Esophagus squamous epithelium (tissue), 5 donors: ENCODE measurements at places on chromosomes 5 and 9.

- no peak for DNase-seq
Observed at GRCh38 chr5:67315082-67315989, 118.7 kb upstream of the CD180 start.

DNA sequence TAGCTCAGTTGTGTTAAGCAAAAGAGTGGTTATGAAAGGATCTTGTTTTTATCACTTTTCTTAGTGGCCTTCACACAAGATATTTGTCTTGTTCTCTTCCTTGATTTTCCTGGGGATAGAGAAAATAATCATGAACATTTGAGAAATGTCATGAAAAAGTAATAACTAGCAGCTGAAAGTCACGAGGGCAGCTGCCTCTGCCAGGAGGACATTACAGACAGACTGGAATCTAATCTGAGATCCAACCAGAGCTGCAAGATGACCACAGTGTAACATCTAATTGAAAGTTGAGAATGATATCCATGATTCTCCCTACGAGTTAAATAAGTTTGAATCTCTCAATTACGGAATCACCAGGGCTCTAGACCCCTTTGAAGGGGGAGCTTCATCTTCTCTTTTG is 274.9 kb downstream of the ARHGAP26 start:
- DNase-seq = no peak

DNA sequence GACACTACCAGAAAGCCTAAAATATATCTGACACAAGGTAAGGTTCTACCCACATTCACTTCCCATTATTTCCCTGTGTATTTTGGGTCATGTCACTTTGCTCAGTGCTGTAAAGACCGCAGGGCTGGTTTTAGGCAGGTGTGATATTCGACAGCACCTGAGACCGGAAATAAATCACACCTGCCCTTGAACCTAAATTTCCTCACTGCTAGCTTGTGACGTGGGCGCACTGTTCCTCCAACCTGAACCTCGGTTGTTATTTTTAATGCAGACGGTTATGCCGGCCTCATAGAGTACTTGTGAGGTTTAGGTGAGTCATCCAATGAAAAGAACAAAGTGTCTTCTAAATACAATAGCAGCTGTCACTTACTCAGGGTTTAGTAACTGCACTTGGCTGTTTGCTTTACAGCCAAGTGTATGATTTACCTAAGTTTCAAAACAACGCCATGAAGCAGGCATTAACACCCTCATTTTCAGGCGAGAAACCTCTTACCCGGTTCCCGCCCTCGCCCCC is 20.7 kb upstream of the ZNF782 start:
- no peak for DNase-seq

DNA sequence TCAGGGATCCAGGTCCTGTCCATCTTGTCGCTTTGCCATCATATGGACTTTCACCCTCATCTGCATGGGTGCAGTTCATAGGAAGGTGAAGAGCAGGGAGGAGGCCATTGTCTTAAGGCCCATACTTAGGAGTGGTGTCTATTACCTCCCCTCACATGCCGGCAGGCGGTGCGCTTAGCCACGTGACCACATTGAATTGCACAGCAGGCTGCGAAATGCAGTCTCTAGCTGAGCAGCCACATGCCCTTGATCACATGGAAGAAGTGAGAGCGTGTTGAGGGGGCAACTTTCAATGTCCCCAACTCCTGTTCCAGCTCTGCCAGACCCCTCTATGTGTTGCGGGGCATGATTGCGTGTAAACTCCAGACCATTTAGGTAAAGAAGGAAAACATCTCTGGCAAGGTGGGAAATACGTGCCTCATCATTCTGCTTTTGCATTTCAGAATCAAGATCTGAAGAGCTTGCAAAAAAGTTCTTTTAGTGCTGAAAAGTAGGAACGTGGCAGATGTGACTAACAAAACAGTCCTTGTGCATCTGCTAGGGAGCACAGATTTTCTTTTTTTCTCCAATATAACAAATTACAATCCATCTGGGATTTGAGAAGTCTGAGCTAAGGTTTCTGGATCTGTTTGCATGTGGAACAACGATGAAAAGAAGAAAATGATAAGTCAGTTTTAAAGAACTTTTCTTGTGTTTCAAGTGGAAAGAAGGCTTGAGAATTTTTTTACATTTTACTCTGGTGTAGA is 34.4 kb downstream of the ROPN1L start:
- DNase-seq = no peak

DNA sequence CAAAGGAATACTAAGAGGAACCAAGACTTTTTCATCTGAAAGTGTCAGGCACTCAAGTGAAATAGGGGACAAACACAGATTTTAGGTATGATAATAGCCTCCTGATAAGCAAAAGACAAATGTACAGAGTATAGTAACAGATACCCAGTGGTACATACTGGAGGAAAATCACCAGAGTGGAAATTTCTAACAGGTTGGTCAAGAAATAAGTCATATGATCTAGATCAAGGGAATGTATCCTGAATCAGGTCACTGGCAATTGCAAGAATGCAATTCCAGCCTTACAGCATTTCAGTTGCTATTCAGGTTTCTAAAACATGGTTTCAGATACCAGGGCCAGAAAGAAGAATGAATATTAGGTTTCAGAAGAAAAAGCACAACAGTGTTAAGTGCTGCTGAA is 82.2 kb upstream of the SLCO6A1 start:
- no peak for DNase-seq

- no peak for DNase-seq
Observed at GRCh38 chr9:37036776-37037502, 2.9 kb upstream of the PAX5 start.

DNA sequence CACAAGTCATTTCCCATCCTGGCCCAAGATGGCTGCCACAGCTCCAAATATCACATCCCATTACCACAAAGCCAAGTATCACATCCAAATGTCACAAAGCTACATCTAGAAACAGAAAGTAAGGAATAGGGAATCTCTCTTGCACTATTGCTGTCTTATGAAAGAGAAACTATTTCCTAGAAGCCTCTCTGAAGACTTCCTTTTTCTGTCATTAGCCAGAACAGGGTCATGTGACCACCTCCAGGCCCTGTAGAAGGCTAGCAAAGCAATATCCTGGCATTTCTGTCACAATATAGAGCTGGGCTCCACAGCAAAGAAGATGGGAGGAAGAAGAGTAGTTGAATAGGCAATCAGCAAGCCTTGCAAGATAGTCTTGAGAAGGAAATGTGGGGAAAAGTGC is 99.2 kb downstream of the SH3TC2 start:
- DNase-seq = no peak

GRCh38 chr5:127834554-127834953 is 131.4 kb downstream of the CCDC192 start:
- no peak for DNase-seq

DNA sequence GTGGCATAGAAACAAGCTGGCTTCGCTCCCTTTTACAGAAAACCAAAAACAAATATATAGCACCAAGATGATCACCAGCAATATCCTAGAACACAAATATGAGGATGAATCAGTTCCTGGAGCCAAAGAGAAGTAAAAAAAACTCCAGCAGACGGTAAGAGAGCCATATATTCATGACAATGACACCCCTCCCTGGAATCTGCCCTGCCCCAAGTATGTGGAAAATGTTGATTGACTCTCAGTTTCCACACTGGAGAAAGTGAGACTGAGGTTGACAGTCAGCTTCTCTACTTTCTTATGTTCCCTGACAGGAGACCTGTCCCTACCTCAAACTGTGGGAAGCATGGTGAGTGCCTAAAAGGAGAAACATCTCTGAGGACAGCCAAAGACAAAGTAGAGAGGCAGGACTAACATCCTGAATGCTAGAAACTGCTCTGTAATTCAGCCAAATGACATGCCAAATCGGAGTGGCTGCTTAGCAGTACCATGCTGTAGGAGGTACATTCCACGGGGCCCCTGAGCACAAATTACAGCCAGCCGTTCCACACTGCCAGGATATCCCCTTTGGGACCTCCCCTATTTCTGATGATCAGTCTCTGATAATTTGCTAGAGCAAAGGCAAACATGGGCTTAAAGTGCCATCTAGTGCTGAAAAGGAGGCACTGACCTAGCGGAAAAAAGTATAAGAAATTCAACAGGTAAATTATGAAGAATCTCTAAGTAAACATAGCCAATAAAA is 424.0 kb upstream of the RGMB start:
- no peak for DNase-seq

DNA sequence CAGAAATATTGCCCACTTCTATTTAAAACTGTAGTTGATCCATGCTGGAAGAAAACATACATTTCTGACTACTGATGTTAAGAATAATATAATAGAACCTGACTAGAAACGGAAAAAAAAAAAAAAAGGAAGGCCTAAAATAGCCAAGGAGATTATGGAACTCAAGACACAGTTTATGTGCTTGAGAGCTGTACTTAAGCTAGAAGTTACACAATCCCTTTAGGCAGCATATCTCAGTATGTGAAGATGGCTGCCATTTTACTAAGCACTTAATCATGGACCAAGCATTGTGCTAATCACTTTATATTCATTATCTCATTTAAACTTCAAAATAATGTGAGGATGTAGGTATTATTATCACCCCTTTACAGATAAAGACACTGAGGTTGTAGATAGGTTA is 73.0 kb upstream of the NR4A3 start:
- no peak for DNase-seq

- no peak for DNase-seq
Observed at GRCh38 chr5:139058121-139058520, 140.0 kb downstream of the SIL1 start.

GRCh38 chr9:125961072-125961471 is 213.9 kb downstream of the PBX3 start:
- no peak for DNase-seq

DNA sequence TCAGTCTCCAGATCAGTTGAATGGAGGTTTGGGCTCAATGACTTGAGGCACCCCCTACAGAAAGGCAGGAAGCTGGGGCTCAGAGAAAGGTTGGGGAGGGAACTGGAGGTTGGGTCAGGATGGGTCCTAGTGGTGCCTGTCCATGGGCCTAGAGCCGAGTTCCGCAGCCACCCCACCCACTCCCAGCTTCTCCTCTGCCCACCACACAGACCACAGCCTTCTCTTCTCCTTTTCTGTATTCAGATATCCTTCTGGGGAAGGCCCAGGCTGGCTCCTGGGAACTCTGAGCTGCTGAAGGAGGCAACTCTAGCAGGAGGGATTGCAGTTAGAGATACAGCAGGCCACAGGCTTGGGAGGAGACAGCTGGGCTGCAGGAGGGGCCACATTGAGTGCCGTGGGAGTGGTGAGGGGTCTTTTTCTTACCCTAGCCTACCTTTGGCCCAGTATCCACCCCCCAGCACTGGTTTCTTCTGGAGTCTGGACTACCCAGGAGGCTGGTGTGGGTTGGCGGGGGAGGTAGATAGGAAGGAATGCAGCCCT is 15.4 kb upstream of the PTGS1 start:
- no peak for DNase-seq

DNA sequence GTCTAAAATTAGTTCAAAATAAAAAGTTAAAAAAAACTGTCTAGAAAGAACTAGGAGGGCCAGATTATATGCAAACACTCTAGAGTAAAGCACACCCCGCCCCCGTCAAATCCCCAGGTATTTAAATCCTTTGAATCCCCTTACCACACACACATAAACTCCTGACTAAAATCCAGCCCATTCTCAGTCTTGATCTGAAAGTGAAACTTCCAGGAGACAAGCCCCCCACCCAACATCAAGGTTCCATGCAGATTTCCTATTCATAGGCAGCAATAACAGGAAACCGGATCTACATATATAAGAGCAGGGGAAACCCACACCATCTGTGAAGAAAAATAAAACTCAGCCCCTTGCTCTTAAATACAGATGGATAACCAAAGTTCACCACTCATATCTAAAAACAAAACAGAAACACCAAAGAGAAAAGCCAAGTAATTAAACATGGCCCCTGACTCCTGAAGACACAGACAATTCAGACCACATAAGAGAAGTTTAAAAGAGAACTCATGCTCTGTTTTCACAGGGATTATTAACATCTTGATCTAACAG is 42.3 kb downstream of the MARCHF3 start:
- no peak for DNase-seq

GRCh38 chr5:160398806-160399205 is 1.0 kb downstream of the FAM200C start:
- no peak for DNase-seq

GRCh38 chr9:127311239-127311741 is 46.7 kb downstream of the GARNL3 start:
- no peak for DNase-seq

DNA sequence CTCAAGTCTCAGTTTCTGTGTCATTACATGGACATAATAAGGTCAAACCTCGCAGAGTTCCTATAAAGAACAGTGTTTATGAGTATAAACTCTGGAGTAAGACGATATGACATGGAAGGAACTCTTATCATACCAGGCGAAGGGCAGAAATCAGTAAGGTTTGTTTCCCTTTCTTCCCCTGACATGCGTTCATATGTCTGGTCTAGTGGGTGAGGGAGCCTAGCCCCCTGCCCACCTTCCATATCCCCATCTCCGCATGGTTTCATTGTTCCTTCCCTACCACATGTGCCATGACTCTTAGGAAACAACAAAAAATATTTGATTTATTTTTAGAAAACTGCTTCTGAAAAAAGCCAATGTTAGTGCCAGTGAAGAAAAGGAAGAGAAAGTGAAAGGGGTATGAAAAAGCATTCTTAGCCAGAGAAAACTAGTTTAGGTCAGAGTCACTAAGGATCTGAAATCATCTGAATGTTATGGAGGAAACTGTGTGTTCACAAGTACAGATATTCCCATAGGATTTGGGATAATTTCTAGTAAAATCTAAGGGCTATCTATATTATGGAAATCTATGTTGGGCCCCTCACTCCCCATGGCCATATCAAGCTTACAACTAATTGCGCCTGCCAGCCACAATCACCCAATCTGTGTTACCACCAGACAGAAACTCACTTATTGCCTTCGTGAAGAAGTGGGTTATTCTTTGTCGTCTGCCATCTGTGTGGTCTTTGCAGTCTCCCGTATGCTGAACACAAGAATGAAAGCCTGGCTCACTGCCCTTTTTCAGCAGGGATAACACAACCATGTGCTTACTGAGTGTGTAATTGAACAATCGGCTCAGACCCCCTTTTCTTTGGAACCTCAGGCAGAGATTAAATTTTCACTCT is 19.9 kb upstream of the HMHB1 start:
- DNase-seq = no peak

GRCh38 chr9:114924327-114924726 is 6.1 kb downstream of the TNFSF8 start:
- no peak for DNase-seq

DNA sequence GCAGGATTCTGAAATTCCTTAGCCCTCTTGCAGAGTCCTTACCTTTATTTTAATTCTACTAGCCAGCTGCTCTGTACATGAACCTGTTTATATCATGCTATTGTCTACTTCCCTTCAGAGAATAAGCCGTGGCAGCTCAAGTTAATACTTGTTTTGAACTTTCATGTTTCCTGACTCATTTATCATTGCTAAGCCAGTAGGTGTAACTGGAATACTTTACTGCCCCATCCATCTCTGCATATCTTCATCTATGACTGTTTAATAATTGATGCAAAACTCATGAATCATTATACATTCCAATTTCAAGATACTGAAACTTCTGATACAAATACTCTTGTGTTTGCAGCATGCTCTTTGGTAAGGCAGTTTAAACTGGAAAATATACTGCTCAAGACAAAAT is 174.7 kb downstream of the PPP2R2B start:
- no peak for DNase-seq

DNA sequence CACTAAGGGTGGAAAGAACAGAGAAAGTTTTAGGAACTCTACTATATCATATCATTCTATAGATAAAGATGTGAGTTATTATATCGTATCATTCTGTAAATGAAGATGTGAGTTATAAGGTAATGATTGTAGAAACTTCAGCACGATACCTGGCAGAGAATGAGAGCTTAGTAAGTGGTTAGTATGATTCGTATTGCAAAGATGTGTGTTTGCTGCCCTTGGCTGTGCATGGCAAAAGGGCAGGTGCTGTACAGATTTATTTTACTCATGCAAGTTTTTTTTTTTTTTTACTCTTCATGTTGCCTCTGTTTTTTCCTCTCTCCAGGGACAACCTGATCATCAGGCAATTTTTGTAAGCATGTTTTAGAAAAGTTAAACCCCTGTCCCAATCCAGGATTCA is 83.3 kb downstream of the EGFLAM start:
- DNase-seq = no peak
